ENCODE measurements at places on chromosomes 2 and 18.

DNA sequence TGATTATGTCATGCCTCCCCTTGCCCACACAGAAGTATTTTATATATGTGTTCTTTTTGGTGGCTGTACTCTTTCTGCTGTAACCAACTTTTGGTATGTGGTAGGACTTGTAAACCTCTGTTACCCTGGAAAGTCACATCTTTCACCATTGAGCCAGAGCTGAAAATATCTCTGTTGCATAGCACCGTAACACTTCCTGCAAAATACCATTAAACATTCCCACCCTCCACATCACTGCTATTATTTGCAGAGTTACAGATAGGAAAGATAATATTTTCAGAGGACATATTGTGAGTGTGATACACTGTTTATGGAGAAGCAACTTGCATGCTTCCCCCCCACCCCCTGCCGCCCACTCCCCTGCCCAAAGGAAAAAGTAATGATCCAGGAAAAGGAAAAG, 44.8 kb downstream of the CAB39 start:
- DNase-seq, result no peak

- DNase-seq, result no peak
Measured at GRCh38 chr18:58447402-58448095, 181.3 kb downstream of the ALPK2 start.

GRCh38 chr2:207683879-207684627, 27.4 kb upstream of the CCNYL1 start:
- no peak for DNase-seq

DNA sequence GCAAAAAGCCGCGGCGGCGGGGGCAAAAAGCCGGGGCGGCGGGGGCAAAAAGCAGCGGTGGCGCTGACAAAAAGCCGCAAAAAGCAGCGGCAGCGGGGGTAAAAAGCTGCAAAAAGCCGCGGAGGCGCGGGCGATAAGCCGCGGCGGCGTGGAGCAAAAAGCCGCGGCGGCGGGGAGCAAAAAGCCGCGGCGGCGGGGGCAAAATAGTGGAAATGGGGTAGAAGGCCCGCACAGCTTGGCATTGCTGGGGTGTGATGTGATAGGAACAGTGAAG, 450.1 kb downstream of the ANKRD30B start:
- DNase-seq, result no peak

DNA sequence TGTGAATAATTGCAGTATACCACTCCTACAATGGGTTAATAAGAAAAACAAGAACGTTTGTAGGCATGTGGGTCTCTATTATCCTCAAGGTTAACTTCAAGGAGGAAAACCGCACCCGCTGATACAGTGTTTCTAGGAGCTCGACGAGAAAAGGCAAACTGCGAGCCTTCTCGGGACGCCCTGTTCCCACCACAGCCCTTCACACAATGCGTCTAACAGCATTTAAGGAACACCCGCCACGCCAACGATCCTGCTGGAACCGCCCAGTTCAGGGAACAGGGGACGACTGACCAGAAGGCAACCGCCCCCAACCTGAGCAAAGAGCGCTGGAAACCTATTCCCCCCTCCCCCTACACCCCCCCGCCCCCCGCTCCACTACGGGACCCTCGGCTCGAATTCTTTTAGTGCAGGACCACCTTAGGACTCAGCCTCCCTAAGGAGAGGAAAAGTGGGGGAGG, 710 bp upstream of the TMSB10 start:
- DNase-seq, result no peak

- DNase-seq, result no peak
Measured at GRCh38 chr18:75392226-75392578, 35.3 kb downstream of the SMIM21 start.

- no peak for DNase-seq
Measured at GRCh38 chr2:220682616-220683015, 889.5 kb downstream of the EPHA4 start.

DNA sequence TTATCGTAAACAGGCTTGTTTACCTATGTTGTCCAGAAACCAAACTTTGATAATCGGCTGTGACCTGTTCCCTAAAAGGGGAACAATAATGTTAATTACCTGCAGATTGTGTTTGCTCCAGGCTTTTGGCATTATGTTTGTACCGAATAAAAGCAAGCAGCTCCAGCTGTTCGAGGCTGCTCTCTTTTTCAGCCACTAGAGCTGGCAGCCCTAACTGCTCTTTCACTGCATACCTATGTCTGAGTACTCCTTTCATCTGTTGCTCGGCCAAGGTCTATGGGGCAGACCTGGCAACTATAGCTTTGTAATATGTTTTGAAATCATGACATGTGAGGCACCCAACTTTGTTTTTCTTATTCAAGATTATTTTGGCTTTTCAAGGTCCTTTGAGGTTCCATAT, 77.8 kb upstream of the EHBP1 start:
- DNase-seq, result no peak

- DNase-seq, result no peak
Measured at GRCh38 chr18:27121108-27121507, 64.0 kb downstream of the CHST9 start.

DNA sequence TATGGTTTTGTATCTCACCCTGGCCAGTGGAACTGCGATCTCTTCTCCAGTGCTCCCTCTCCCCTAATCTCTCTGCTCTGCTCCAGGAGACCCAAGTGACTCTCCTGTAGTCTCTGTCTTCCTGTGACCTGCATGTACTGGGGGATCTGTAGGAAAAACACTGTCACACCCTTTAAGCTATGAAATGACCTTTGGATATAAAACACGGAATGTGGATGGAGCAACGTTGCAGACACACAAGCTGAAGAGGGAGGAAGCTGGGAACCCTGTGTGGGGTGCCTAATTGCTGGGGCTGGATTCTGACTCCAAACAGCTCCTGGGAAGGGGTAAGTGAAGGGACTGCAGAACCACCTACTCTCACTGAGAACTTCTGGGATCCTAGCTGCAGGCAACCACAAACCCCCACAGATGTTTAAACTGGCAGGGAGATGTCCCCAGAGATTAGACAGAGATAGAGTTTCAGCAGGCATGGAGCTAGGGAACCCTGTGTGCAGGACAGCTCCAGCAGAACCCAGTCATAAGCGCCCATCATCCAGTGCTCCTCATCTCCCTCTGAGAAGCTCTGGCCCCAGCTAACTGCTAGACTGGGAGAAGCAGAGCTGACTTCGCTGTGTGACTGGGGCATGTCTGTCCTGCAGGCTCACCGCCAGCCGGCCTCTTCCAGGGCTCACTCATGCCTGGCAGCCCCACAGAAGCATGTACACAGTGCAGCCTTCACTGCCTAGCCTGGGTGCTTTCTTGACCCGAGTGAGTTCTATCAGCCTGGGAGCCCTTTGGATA, 482.7 kb upstream of the SETBP1 start:
- no peak for DNase-seq

GRCh38 chr2:220104871-220105351, 477.5 kb downstream of the SLC4A3 start:
- no peak for DNase-seq

DNA sequence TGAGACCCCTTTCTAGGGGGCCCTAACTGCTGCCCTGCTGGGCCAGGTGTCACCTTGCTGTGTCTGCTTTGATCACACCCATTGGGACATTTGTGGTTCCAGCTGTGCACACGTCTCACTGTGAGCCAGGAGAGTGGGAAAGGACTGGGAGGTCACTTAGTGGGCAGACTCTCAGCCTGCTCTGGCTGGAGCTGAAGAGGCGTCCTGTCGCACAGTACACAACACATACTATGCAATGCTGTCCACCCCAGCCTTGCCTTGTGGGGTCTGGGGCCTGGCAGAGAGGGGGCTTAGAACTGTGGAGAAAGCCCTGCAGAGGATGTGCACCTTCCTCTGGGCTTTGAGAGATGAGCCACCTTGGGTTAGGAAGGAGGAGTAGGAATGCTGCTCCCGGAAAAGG, 25.3 kb upstream of the ASPRV1 start:
- no peak for DNase-seq

DNA sequence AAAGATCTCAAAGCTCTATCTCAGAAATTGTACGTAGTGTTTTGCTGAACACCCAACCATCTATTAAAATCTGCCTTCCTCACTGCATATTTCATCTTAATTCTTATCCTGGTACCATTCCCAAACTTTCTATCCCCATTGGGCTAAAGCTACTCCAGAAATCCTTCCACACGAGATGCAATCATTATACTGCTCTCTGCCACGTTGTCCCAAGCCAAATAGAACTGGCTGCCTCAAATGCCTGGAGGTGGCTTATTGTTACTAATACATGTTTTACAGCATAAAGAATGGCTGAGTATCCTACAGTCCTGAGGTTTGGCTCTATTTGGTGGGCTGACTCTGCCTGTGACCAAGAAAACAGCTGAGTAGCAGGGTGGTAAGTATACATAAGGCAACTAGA, 306.0 kb upstream of the ACVR2A start:
- no peak for DNase-seq

DNA sequence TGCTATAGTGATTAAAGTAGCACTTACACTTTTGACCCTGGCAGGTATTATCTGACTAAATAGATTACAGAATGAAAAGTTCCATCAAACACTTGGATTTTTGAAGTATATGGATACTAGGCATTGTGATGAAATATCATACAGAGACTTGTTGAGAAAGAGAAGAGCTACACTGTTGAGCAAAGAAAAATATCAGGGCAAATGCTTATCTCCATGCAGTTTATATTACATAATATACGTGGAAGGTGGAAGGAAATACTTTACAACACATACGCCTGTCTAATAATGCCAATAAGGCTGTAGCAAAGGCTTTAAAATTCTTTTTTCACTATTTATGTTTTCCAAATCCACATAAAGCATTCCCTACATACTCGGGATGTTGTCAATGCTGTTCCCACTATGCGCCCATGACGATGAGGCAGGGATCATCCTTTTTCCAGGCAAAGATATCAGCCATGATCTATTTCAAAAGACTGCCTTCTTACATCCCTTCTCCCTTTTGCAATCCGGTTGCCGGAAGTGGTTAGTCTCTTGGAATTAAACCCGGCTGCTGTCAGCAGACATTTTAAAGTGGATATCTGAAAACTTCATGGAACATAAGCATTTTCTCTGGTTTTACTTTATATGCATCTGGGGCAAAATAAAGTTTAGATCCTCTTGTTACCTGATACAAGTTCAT, 92.6 kb upstream of the ITGA4 start:
- no peak for DNase-seq
